ENCODE measurements at places on chromosomes 6 and 20.

GRCh38 chr6:36688739-36689075 is 8.9 kb upstream of the RAB44 start:
- DNase-seq, result no peak

- no peak for DNase-seq
Observed at GRCh38 chr6:111562246-111562645, 43.4 kb downstream of the TRAF3IP2 start.

DNA sequence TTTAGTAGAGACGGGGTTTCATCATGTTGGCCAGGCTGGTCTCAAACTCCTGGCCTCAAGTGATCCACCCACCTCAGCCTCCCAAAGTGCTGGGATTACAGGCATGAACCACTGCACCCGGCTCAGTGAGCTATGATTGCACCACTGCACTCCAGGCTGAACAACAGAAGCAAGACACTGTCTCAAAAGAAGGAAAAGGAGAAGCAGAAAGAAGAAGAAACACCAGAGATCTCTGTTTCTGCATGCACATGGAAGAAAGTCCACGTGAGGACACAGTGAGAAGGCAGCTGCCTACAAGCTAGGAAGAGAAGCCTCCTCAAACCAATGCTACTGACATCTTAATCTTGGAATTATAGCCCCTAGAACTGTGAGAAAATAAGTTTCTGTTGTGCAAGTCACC is 16.0 kb downstream of the ECT2L start:
- no peak for DNase-seq

- DNase-seq, result no peak
Observed at GRCh38 chr20:32678948-32679347, 5.2 kb upstream of the C20orf203 start.

- no peak for DNase-seq
Observed at GRCh38 chr6:90082847-90083246, 188.6 kb downstream of the GJA10 start.

DNA sequence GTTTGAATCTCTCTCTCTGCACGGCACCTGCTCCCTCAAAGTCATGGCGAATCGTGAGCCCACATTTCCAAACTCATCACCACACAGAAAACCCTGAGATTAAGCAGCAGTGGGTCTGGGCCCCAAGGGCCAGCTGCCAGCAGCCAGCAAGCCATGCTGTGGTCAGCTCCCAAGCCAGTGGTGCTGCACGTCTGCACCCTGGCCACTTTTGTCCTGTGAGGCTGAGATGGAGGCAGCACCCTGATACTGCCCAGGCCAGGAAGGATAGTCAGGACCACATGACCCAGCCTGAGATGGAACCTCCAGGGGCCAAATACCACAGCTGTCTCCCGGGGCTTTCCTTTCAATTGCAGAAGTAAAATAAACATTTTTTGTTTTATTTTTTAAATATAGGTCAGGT is 93.9 kb downstream of the PRND start:
- no peak for DNase-seq

Measured in hepatic stellate cell (primary cell).